ENCODE measurements at places on chromosomes 1 and 21.

DNA sequence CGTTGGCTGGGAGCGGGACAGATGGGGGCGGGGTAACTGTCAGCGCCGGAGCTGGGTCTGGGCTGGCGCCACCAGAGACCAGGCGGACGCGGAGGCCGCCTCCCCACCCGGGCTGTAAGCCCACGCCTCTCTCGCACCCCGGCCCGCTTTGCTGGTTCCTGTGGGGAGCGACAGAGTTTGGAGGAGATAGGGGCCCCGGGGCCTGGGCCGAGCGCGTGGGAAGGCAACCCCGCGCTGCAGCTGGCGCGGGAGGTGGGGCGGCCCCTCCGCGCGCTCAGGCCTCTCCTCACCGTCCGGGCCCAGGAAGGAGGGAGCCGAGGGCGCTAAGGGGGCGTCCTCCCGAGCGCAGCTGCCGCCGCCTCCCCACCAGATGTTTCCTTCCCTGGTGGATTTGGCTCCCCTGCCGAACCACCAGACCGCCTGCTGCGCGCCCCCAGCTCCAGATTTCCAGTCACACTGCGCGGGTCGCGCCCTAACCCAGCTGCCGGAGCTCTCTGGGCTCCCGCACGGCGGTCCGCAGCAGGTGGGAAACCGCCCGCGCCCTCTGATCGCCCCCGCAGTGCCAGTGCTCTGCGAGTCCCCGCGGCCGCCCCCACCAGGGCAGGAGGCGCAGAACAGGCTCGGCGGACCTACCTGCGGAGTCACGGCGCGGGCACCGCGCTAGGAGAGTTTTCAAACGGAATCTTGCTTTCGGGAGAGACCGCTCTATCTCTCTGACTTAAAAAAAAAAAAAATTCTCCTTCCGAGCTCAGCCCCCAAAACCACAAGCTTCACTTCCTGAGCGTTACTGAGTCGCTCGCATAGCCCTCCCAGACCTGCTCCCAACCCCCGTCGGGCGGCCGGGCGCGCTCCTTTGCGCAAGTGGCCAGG lies 1.1 kb downstream of the GFI1 start:
- DNase-seq = no peak

- DNase-seq = no peak
Measured at GRCh38 chr1:15299806-15300205, 52.8 kb downstream of the FHAD1 start.

DNA sequence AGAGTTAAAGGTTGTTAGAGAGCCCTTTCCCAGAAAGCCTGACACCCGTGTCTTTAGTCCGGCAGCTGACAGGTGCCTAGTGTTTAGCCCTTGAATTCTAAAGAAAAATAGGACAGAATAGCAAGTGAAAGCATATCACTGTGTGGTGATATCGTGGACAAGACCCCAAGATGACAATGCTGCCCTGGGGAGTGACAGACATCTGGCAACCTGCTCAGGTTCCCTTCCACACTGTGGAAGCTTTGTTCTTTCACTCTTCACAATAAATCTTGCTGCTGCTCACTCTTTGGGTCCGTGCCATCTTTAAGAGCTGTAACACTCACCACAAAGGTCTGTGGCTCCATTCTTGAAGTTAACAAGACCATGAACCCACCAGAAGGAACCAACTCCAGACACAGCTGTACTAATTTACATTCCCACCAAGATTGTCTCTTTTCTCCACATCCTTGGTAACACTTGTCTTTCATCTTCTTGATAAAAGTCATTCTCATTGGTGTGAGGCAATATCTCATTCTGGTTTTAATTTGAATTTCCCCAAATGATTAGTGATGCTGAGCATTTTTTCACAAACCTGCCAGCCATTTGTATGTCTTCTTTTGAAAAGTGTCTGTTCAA lies 107.6 kb upstream of the SGIP1 start:
- DNase-seq = no peak

- no peak for DNase-seq
Measured at GRCh38 chr1:233281711-233282581, 13.6 kb downstream of the PCNX2 start.

- no peak for DNase-seq
Measured at GRCh38 chr1:12608311-12608957, 9.6 kb downstream of the DHRS3 start.

DNA sequence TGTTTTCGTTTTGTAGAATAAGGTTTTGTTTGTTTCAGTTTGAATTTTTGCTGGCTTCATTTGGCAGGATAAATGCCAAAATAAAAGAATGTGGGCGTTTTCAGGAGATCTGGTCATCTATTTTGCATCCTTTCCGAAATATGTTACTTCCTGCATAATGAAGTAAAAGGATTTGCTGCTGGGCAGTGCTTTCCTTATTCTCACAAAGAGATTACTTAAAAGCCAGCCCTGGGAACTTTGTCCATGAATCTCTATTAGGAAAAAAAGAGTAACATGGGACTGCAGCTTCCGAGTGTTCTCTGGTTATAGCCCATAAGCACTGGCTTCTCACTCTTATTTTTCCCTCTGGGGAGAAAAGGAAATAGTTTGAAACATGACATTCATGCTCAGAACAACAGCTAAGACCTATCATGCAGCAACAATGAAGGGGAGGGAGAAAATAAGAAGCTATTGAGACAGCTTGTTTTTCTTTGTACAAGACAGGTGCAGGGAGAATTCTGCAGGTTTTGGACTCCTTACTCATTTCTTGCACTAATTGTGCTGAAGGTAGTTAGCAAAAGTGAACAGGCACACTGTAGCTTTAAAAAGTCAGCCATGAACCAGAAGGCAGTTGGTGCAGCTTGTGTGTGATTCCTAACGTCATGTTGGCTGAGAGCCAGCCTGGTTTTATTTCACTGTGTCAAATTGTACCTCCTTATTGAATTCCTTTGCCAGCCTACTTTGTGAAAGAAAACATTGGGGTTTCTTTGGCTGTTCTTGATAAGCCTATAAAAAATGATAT lies at the start of gene SAMD13:
TSS of gene SAMD13 (plus strand) at position 705 of the 781 bp plus-strand sequence. CDS start 1,527 bp downstream, outside the sequence.
- DNase-seq = peak; percentile 78

GRCh38 chr1:222772996-222773379 lies 36.0 kb downstream of the FAM177B start:
- DNase-seq = no peak

DNA sequence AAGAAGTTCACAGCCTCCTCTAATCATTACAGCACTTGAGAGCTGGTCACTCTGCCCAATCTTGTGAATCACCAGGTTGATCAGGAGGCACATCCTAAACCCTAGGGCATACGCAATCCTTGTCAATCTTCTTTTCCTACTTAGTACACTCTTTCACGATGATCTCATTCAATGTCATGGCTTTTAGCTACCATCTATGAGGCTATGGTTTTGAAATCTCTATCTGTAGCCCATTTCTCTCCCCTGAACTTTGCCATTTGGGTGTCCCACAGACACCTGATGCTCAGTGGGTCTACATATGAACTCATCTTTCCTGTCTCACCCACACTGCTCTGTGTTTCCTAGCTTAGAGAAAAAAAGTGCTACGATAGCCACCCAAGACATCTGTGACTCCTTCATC lies 1.9 kb upstream of the MED18 start:
- no peak for DNase-seq

DNA sequence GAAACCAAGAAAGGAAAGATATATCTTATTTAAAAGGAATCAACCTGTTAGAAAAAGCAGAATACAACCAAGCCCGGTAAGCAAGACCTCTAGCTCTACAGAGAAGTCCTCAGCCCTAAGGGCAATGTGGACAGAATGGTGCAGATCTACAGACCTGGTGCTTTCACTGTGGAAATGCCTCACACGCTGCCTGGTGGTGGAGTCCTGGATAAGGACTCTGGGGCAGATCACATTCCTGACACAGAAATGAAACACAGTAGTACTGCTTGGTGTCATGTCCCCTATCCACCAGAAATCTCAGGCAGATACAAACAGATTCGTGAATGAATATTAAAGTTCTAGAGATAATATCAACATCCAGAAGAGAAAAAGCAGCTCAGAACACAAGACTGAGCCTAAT lies 6.8 kb downstream of the CNN3 start:
- DNase-seq = no peak

DNA sequence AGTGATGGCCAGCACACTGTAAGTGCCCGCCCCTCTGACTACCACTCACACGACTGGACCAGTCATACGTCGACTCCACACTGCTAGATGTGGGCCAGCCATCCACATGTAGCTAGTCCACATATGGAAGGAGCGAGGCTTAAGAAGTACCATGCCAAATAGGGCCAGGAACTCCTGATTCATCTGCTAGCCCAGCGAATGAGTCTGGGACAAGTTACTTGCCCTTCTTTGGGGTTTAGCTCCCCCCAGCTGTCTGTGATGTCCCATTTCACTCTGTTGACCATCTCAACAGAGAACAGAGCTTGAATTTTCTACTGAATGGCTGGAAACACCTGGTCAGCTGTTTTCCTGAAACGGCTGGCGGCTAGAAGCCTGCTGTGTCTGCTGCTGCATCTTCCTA lies 5.8 kb downstream of the CSRP1 start:
- DNase-seq = no peak

DNA sequence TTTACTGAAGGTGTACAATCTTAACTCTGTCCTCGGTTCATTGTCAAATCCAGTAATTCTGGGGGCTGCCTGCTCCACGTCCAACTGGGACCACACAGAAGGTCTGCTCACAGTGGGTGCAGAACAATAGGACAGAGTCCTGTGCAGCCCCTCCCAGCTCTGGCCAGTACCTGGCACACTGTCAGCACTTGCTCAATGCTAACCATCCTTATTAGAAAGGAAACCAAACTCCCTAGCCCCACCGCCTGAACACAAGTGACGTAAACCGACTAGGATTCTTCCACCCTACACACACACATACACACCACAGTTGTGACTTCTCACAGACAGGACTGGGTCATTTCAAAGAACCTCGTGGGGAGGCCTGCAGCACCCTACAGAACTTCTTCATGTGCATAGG lies 5.2 kb downstream of the BCAR3 start:
- no peak for DNase-seq

DNA sequence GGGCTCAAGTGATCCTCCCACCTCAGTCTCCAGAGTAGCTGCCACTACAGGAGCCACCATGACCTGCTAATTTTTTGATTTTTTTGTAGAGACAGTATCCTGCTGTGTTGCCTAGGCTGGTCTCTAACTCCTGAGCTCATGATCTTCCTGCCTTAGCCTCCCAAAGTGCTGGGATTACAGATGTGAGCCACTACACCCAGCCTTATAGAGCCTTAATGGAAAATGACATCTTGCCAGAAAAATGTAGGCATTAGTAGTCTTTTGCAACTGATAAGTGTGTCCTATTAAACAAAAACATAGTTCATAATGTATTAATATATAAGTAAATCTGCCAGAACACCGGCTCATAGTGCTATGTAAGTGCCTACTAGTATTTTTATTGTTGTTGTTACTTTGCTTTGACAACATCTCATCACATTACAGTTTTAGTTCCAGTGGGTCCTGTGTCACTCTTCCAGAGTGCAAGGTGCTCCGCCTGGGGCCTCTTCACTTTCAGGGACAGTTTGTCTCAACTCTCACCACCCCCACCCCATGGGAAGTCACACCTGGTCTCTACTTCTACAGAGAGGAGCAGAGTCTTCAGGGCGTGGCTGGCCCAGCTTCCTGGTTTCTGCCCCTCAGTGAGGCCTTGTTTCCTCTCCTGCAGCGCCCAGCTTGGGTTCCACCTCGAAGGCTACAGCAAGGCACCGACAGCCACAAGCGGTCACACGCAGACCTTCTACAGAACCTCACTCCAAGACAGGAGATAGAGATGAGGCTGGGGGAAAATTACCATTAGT lies 30.1 kb downstream of the RHOU start:
- no peak for DNase-seq

GRCh38 chr1:66330722-66331141 lies 203.2 kb upstream of the SGIP1 start:
- DNase-seq = no peak

- no peak for DNase-seq
Measured at GRCh38 chr21:25331286-25331685, 276.0 kb downstream of the MRPL39 start.

- DNase-seq = peak; percentile 92
Measured at GRCh38 chr1:21909787-21910503, 27.2 kb downstream of the HSPG2 start.

- no peak for DNase-seq
Measured at GRCh38 chr1:86499987-86500593, 31.4 kb downstream of the CLCA1 start.

DNA sequence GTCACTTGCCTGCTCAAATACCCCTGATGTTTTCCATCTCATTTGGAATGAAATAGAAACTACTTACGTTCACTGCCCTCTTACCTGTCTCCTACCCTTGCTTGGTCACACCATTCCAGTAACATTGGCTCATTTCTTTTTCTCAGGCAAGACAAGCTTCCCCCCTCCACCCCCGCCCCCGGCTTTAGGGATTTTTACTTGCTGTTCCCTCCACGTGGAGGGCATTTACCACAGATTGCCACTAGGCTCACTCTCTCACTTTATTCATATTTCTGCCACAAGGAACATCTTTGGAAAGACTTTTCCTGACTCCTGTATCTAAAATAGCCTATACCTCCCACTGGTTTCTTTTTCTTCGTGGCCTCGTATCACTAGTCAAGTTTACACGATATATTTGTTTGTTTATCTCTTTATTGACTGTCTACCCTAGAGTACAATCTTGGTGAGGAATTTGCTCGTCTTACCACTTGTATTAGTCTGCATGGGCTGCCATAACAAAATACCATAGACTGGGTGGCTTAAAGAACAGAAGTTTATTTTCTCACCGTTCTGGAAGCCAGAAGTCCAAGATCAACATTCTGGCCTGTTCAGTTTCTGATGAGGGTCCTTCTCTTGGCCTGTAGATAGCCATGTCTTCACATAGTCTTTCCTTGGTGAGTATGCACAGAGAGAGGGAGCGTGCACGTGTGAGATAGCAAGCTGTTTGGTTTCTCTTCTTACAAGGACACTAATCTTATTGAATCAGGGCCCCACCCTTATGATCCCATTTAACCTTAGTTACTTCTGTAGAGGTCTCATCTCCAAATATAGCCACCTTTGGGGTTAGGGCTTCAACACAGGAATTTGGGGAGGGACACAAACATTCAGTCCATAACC lies 126.2 kb downstream of the NRDC start:
- no peak for DNase-seq

GRCh38 chr1:35369922-35370671 lies 101.6 kb downstream of the ZMYM4 start:
- peak; percentile 91 for DNase-seq

DNA sequence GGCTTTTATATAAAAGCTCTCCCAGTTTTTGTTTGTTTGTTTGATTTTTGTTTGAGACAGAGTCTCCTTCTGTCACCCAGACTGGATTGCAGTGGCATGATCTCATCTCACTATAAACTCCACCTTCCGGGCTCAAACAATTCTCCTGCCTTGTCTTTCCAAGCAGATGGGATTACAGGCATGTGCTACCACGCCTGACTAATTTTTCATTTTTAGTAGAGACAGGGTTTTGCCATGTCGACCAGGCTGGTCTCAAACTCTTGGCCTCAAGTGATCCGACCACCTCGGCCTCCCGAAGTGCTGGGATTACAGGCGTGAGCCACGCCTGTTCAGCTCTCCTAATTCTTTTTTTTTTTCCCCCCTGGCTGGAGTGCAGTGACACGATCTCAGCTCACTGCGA lies 4.4 kb downstream of the PCAT6 start:
- DNase-seq = no peak

- DNase-seq = no peak
Measured at GRCh38 chr21:41405321-41405720, 20.7 kb upstream of the MX1 start.

- DNase-seq = no peak
Measured at GRCh38 chr1:26028490-26028980, 7.0 kb downstream of the EXTL1 start.

GRCh38 chr1:206753141-206753540 lies 17.4 kb upstream of the IL19 start:
- DNase-seq = no peak

Data from pulmonary artery endothelial cell (primary cell).